ENCODE measurements at places on chromosomes 2 and 18. TPM values are rescaled to one million over a fixed set of nuclear protein-coding genes. Genes with fewer than 3 reads are reported as not detected.

The HOXD8 gene
- not detected for total RNA-seq

The ZDBF2 gene
- 16.7 TPM for total RNA-seq

The LBX2 gene
- total RNA-seq: 0.18 TPM

GRCh38 chr18:37663446-37663845 lies 97.8 kb upstream of the CELF4 start:
- DNase-seq: no peak
